ENCODE measurements at places on chromosomes 6 and 20. TPM values are rescaled to one million over a fixed set of nuclear protein-coding genes. Genes with fewer than 3 reads are reported as not detected.

- no peak for DNase-seq
These were observed 144.1 kb upstream of the EEF1E1 start for GRCh38 chr6:8246403-8246802.

DNA sequence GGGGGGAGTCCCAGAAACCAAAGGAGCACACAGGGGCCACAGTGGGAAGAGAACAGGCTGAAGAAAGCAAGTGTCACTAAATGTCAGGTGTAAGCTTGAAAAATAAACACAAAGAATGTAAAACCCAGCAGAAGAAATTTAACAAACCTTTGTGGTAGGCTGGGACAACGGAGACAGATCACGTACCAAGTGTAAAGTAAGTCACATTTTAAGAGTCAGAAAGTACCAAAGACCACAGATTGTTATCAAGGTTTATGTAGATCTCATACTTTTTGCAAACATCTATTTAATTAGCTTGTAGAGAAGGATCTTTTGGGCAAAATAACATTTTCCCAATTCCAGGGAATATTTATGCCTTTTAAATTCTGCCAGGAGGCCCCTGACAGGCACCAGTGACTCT lies 1.6 kb downstream of the CLIC5 start:
- DNase-seq: no peak

GRCh38 chr6:163263998-163264661 lies 150.4 kb upstream of the QKI start:
- no peak for DNase-seq

DNA sequence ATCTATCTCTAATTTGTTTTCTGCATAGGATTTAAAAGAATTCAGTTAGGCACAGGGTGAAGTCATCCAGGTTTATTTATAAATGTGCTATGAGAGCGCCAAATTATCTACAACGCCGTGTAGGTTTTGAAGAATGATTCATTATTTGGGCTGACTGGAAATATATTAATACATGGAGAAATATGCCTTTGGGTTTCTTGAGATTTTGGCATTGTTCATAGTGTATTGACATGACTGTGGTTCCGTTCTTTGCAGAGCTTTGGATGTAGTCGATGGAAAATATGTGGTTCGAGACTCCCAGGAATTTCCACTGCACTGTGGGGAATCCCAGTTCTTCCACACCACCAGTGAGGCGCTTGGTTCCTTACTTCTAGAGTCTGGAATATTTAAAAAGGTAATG lies 90.9 kb downstream of the CRYBG1 start:
- no peak for DNase-seq

- no peak for DNase-seq
These were observed 94.2 kb upstream of the MOCS1 start for GRCh38 chr6:40028449-40028848.

- peak; percentile 84 for DNase-seq
These were observed 1.1 kb downstream of the DLK2 start for GRCh38 chr6:43454290-43454695.

BMP5 gene
- total RNA-seq: 0.96 TPM

- DNase-seq: no peak
These were observed 72.7 kb downstream of the MAP7 start for GRCh38 chr6:136477548-136477947.

DNA sequence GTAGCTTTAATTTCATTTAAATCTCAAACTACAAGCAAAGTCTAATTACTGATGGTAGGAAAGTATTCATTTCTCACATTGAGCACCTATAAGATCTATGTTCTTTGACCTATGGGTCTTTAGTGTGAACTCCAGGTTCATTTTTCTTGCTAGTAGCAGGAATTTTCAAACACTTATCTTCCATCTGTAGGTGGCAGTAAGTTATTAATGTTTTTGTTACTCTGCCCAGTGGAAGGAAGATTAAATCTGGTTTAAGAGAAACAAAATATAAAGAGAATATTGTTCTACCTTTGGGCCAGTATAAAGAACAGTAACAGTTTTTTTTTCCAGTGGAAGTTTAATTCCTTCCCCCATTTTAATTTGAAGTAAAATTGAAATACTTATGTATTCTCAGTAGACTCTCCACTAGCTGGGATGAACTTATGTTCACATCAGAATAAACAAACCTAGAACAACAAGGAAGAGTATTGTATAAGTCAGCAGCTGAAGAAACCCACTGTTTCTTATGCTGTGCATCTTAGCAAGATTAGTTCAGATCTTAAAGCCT lies 328.2 kb downstream of the PHF3 start:
- DNase-seq: no peak

DNA sequence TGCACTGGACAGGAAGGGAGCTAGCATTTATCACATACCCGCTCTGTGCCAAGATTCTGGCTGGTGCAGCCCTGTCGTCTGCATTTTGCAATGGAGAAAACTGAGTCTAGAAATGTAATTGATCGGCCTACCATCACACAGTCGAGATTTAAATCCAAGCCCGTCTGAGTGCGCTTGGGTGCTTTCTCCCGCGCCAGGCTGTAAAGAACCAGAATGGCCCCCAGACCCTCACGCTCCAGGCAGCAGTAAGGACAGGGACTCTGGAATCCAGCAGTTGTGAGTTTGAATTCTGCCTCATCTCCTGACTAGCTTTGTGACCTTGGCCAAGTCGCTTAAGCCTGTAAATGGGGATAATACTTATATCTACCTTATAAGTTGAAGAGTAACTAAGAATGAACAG lies 10.8 kb downstream of the DYNLRB1 start:
- DNase-seq: no peak

- DNase-seq: no peak
These were observed 152.4 kb downstream of the THBS2 start for GRCh38 chr6:169101036-169101805.

- no peak for DNase-seq
These were observed 40.7 kb upstream of the KCNK5 start for GRCh38 chr6:39269961-39270360.

Data from breast epithelium (tissue), 4 donors.